Stimulated activated CD4-positive, alpha-beta T cell treated with anti-CD3 and anti-CD28 coated beads, Interleukin-15, amount 100 ng/mL, for 24 hours (primary cell): ENCODE measurements at places on chromosomes 11 and 22.

- no peak for DNase-seq
Measured at GRCh38 chr11:73537969-73538368, 59.9 kb downstream of the FAM168A start.

DNA sequence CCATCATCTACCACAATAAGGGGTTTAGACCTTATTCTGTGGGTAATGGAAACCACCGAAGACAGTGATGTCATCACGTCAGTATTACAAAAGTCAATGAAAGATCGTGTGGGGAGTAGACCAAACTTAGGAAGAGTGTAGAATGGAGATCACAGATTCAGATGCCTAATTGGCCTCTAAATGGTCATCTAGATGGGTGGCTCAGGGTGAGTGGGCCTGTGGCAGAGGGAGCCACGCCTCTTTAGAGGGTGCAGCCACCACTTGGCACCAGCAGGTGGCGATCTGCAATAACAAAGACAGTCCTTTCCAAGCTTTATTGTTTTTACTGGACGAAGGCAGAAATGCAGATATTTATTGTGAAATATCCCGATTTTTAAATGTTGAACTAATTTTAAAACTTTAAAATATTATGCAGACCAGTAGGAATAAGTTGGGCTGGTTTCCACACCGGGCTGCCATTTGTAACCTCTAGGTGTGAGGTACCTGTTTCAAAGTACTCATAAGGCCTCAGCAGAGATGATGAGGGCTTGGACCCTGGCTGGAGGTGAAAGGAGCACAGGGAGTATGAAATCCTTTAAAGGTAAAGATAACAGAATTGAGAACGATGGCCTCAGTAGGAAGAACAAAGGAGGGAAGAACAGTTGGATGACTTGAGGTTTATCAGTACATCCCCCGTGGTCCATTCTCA lies 222.0 kb downstream of the DBX1 start:
- DNase-seq = peak; percentile 53

DNA sequence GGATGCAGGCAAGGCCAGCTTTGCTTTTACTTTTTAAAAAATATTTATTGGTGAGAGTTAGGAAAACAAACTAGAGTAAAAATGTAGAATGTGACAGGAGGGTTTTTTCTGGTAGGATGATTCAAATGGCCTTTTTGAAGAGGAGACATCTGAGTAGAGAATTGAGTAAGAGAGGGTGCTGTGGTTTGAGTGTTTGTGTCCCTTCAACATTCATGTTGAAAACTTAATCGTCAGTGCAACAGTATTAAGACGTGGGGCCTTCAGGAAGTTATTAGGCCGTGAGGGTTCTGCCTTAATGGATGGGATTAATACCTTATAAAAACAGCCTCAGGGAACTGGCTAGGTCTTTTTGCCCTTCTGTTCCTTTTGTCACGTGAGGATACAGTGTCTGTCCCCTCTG lies 288.8 kb upstream of the C11orf87 start:
- DNase-seq = no peak

DNA sequence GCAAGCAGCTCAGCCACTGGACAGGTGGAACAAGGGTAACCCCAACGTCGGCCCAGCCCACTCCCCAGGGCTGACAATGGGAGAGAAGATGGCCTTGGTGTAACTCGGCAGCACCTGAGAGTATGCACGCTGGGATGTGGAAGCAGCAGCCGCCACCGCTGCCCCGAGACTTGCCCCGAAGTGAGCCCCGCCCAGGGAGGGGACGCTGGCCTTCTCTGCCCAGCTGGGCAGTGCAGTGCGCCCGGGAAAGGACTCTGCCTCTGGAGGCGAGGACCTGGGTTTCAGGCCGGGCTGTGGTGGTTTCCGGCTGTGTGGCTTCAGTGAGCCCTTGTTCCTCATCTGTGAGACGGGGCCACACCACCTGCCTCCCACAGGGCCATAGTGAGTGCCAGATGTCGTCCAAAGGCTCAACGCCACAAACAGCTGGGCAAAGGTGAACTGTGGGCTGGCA lies 8.6 kb upstream of the POLDIP3 start:
- DNase-seq = no peak
